ENCODE measurements at places on chromosomes 3 and 15. TPM values are rescaled to one million over a fixed set of nuclear protein-coding genes. Genes with fewer than 3 reads are reported as not detected.

DNA sequence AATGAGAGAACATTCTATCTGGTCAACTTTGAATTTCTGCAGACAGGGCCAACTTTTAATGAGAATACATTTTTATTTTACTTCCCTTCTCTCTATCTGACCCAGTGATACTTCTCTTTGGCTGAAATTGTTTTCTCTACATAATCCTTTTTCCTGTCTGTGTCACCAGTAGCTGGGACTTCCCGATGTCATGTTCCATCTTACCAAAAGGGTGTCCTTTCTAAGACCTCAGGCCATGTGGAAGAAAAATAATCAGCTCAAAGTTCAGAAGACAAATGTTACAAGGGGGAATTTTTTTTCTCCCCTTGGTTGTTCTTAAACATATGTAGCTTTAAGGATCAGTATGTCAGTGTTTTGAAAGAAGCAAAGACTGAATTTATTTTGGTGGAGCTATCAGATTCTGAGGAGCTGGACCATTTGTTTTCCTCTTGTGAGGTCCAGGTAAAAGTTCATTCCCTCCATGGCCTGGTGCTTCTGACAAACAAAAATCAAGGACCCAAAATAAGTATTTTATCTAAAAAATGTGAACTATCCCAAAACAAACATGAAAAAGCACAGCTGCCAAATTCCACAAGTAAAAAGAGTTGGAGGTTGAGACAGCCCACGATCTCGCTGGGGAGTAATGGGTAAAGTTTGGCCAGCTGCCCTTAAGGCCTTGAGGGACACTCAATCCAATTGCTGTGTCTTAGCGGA is 859.4 kb upstream of the NR2F2 start:
- H3K4me3 ChIP-seq, result no peak overlapping the region
- no peak for DNase-seq
- H3K27me3 ChIP-seq, result no peaks in the 10 kb centered on the region

The ZNF80 gene
- total RNA-seq, result not detected

DNA sequence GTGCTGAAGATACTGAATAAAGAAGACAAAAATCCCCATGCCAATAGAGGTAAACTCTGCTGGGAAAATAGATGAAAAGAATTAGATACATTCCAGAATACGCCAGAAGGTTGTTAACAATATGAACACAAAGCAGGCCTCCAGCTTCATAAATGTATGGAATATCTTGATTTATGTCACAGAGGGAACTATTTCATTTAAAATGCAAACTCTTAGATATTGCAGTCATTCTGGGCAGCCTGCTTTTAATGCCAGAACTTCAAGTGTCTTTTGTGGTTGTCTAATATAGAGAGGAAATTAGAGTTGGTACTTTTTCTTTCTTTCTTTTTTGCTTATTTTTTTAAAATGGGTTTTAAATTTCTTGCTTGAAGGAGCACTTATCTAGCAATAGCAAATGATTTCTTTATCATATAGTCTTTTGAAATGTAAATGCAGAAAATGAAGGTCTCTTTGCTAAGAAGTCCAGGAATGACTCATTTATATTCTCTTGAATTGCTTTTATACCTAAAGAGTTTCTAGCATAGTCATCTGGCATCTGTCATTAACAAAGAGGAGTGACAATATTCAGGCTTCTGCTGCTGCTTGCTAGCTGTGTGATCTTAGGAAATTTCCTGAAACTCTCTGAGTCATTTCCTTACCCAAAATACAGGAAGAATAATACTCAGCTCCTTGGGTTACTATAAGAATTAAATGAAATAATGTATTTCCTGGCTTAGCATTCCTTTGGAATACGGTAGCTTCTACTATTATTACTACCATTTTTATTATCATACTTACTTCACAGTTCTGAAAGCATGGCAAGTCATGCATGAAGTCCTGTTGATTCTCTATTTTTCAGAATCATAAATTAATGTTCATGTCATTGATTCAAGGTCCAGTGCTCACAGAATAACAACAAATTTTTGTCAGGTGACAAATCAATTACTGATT is 527.6 kb downstream of the DIPK2A start:
- no peak for DNase-seq
- H3K4me3 ChIP-seq, result no peak overlapping the region
- no peaks in the 10 kb centered on the region for H3K4me1 ChIP-seq
- H3K36me3 ChIP-seq, result no peaks in the 10 kb centered on the region
- H3K27ac ChIP-seq, result no peak overlapping the region

DNA sequence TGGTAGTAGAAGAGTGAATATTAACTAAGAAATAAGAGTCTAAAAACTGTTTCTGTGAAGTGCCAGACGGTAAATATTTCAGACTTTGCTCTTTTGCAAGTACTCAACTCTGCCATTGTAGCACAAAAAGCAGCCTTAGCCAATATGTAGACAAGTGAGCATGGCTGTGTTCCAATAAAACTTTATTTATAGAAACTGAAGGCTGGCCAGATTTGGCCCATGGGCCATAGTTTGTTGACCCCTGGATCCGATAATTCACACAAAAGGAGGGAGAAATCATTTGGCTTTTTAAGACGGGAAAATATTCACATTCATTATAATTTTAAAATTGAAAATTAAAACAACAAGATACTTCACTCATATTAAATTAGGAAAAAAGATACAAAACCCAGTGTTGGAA is 15.4 kb downstream of the EID1 start:
- no peak overlapping the region for H3K4me3 ChIP-seq
